ENCODE measurements at places on chromosomes 2 and 18.

- no peak for DNase-seq
Measured at GRCh38 chr2:64056021-64056420, 36.8 kb upstream of the VPS54 start.

DNA sequence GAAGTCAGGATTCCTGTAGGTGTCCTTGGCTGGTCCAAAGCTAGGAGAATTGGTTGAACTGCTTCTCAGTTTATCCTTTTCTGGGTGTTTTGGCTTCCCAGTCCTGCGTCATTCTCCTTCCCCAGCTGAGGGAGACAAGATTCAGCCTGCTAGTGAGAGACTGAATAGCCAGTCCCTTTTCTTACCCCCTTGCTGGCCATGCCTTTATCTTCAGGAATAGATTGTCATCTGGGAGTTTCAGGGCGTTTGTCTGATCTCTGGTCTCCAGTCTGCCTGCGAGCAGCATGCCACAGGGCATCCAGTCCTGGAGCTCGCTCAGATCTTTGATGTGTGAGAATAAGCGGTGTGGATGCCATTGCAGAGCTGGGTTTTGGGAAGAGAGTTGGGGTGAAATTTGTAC, 5.8 kb downstream of the MYO1B start:
- no peak for DNase-seq

DNA sequence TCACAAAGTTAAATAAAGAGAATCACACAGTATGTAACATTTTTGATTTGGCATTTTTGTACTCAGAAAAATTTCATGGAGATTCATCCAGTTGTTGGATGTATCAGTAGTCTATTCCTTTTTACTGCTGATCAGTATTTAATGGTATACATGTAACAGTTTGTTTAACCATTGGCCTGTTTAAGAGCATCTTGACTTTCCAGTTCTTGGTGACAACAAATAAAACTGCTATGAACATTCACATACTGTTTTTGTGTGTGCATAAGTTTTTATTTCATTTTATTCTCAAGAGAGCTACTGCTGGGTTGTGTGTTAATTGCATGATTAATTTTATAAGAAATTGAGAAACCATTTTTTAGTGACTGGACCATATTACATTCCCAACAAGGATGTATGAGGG, 694.5 kb upstream of the RAB6C start:
- DNase-seq = no peak

DNA sequence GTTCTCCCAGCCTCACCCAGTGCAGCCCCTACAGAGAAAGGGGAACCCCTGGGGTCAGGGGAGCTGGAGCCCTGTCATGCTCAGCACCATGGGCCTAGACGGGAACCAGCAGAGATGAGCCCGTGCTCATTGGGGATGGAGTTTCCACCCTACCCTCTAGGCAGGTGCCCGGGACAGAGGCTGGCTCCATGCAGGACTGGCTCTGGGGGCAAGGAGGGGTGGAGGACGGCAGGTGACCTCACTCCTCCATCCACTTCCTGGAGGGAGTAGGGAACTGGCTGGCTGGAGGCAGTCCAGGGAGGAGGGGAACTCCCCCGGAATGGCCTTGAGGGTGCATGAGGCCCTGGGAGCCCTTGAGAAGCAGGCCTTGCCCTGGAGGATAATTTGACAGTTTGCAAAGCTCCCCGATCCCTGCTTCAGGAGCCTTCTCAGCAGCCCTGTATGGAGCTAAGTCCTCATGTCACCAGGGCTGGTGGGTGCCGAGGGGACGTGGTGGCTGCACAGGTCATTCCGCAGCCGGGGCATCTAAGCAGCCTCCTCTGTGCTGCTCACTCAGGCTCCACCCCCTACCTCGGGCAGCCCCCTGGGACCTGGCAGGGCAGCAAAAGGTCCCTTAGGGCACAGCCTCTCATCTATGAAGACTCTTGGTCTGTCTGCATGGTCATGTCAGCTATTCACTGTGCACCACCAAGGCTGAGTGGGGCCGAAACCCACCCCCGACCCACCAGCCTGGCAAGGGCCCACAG, 2.1 kb downstream of the NEURL3 start:
- DNase-seq = no peak

GRCh38 chr2:54898456-54899226, 151.6 kb downstream of the RTN4 start:
- DNase-seq = no peak

DNA sequence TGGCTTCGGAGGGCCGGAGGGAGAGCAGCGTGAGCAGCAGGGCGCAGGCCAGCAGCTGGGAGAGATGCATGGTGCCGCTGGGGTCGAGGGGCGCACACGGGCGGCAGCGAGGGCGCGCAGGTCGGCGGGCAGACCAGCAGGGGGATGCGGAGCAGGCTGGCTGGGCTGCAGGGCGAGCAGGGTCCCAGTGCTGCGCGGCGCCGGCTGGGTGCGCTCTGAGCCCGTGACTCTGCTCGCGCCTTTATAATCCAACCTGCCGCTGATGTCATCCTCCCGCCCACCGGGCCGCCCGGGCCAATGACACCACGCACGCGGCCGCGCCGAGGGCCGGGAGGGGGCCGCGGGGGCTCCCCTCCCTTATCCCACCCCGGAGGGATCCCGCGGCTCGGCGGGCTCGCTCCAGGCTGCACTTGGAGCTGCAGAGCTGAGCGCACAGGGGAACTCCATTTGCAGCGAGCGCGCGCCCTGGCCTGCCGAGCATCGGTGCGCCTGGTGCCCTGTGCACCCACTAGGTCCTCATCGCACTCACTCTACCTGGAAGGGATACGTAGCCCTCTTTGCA, at the start of gene NPPC:
TSS of gene NPPC (minus strand) at position 217 of the 562 bp plus-strand sequence. CDS start at position 70, 147 bp downstream.
- peak; percentile 85 for DNase-seq

DNA sequence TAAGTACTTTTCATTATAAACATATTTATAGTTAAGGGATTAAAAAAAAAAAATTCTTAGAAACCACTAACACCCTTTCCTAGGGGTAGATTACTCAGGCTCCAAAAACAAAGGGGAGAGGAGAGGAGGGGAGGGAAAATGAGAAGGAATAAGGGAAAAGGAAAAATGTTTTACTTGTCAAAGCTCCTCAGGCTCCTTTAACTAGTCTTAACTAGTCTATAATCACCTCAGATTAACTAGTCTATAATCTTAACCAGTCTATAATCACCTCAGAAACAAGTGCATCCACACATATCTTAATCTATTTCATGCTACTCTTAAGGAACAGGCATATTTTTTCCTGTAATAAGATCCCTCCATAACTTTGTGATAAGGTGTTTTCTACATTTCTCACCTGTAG, 76.4 kb downstream of the KANSL1L start:
- no peak for DNase-seq

GRCh38 chr2:184599054-184599871, 934 bp downstream of the ZNF804A start:
- peak; percentile 73 for DNase-seq

GRCh38 chr2:85886141-85886540, 2.6 kb downstream of the ST3GAL5 start:
- DNase-seq = no peak

- DNase-seq = peak; percentile 23
Measured at GRCh38 chr2:383178-383577, 95.3 kb upstream of the ALKAL2 start.

GRCh38 chr2:148338541-148338940, 306.0 kb upstream of the EPC2 start:
- DNase-seq = no peak

- DNase-seq = no peak
Measured at GRCh38 chr2:128506534-128506933, 187.9 kb upstream of the HS6ST1 start.

- no peak for DNase-seq
Measured at GRCh38 chr2:6975988-6976387, 58.8 kb downstream of the RNF144A start.

DNA sequence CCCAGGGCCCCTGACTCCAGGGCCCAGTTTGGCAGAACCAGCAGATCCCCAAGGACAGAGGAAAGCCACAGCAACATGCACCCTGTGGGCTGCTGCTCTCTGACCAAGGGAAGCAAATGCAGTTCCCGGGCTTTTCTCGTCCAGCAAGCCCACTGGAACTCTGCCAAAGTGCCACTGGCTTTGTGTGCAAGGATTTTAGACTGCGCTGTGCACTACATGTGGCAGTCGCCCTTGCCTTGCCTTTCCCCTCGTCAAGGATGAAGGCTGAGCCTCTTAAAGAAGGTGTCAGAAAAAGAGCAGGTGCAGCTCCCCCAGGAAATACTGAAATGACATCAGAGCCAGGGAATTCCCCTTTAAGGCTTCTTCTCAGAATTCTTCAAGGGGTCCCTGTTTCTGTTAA, 199.2 kb downstream of the TFCP2L1 start:
- DNase-seq = no peak

DNA sequence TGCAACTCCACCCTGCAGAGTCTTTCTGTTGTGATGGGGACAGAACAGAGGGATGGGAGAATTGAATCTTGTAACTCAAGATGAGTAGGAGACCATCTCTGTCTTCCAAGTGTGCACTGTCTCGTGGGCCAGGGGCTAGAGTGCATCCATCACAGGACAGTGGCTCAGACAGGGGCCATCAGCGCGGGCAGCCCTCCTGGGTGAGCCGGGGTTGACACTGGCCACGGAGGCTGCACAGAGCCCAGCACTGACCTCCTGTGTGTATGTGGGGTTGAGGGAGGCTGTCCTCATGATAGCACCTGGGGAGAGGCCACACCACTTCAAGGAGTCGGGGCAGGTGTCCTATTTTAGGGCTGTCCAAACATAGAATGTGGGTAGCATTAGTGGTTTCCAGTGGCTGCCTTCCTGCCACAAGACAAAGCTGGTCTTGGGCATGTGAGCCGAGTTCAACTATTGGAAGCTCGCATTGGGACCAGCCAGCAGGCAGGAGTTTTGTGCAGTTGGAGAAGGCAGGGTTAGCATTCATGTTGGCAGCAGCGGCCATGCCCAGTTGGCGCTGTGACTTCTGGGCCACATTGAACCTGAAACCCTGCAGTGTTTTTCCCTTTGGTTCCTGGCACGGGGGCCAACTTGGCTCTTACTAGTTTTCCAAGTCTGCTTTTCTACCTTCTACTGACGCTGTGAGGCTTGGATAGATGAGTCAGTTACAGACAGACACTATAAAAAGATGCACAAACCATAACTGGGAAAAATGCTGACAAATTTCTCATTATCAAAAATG, 45.3 kb downstream of the ACOXL start:
- DNase-seq = no peak

DNA sequence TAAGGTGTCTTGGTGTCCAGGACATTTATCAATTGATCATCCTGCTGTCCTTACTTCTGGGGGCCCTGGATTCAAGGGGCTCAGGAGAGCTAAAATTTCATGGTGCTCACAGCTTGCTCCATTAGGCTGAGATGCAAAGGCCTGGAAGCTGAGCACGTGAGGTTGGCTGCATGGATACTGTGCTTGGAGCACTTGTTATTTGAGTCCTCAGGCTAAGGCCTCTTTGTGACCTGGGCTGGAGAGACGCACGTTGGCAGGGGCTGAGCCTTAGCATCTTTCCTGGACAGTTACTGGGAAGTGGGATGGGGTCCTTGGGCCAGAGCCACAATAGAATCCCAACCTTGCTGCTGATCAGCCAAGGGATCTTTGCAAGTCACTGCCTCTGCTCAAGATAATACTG, 151.2 kb upstream of the HS6ST1 start:
- no peak for DNase-seq

GRCh38 chr2:102103992-102104871, 38.3 kb upstream of the IL1R1 start:
- DNase-seq = peak; percentile 98

DNA sequence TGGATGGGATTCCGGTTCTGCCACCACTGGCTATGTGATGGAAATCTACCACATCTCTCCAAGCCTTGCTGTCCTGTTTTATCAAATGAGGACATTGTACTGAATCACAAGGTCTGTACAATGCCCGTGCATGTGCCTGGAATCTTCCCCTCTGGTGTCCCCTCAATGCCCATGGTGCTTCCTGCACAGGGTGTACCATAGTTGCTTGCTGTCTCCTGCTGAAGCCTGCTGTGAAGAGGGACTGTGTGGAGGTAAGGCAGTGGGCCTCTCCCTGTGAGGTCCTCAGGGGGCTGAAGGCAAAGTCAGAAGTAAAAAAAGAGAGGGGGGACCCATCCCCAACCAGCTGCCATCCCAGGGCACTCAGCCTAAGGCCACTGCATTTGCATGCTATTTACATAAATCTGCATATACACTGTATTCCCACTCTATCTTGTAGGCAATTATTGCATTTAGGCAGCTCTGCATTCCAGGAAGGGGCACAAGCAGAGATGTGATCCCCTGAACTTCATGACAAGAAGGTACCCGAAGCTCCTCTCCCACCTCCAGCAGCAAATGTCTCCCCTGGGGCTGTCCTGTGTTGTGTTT, 9.1 kb upstream of the STEAP3 start:
- DNase-seq = no peak

DNA sequence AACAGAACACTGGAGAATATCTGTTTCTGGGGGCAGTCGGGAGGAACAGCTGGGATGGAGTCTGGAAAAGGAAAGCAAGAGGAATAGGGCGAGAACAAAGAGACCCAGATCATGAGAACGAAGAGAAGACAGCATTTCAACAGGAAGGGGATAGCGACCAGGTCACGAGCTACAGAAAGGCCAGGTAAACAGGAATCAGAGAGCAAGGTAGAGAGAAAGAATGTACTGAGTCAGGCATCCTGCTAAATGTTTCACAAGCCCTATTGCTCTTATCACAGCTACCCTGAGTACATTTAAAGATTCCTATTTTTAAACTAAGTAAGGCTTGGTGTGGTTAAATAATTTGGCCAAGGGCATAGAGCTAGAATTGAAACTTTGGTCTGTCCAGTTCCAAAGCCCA, 254.9 kb upstream of the RAB12 start:
- DNase-seq = no peak

GRCh38 chr2:140242889-140243288, 1462.7 kb upstream of the NXPH2 start:
- no peak for DNase-seq

DNA sequence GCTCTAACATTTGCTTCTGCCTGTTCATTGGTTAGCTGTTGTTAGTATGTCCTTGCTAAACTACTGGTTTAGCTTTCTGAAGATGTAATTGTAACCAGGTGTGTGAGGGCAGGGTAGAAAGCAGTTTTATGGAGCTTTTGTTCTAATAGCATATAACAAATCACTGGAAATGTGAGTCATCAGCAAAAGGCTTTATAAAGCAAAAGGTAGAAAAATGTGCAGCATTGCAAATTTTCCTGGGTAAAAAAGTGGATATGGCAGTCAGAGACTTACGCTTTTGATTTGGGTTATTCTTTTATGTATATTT, 85.3 kb downstream of the ZNF407 start:
- no peak for DNase-seq

DNA sequence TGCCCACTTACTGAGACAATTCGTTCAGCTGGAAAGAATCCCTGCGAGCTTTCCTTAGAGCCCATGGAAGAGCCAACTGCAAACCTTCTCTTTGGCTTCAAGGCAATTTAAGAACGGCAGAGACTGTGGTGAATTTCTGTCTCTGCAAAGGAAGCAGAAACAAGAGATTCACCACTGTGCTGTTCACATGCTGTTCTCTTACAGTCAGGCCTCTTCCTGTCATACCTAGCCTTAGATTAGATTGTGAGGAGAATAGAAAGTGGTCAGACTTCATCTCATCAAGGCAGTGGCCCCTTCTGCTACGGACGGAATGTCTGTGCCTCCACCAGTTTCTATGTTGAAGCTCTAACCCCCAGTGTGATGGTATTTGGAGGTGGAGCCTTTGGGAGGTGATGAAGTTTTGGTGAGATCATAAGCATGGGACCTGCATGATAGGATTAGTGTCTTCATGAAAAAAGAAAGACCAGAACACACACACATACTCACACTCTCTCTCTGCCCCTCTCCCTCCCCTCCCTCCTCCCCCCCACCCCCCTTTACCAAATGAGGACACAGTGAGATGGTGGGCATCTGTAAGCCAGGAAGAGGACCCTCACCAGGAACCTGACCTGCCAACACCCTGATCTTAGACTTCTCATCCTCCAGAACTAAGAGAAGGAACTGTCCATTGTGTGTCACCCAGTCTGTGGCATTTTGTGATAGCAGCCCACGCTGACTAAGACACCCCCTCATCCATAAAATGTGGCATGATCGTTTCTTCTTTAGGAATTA, 45.6 kb upstream of the NRP2 start:
- no peak for DNase-seq
